NCI-H1694 (cell line): ENCODE measurements at places on chromosomes 4 and X.

GRCh38 chrX:53305219-53305995 is 24.0 kb upstream of the IQSEC2 start:
- DNase-seq: no peak

DNA sequence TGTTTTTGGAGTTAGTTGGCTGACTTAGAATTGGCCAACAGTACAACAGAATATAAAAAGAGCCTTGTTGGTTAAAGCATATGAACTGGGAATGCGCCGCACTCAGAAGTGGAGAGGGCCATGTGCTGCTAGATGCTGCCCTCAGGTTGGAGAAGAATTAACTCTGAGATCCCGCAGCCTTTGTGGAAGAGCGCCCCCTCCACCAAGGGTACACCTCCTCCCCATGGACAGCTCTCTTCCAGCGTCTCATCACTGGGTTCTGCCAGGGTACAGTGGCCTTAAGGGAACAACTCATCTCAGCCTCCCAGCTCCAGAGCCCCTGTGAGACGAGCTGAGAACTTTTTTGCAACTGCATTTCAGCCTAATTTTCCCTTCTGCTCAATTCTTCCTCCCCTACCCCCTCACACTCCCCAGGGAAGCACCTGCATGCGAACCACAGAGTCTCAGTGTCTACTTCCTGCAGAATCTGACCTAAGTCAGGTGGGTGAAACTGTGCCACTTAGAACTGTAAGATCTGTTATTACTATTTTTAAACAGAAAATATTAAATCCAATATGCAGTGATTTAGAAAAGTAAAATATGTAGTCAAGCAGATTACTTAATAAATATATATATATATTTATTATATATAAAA is 380.6 kb downstream of the RAB28 start:
- no peak for DNase-seq

- no peak for DNase-seq
These were observed 30.8 kb downstream of the BLOC1S4 start for GRCh38 chr4:6746721-6747293.

DNA sequence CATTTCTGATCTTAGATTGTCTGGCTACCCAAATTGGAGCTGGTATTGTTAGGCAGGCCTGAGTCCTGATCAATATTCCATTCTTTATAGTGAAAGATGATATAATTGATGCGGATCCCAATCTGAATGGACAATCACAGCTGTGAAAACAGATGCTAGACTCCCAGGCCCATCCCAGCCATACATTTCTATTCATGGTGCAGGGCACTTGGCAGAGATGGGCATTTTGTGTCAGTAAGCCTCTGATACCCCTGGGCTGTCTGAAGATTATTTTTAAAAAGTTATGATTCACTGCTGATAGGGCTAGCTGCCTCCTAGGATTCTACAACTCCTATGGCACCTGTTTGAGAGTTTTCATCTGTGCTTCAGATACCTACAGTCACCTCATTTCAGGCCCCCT is 61.2 kb upstream of the TSPAN7 start:
- no peak for DNase-seq

DNA sequence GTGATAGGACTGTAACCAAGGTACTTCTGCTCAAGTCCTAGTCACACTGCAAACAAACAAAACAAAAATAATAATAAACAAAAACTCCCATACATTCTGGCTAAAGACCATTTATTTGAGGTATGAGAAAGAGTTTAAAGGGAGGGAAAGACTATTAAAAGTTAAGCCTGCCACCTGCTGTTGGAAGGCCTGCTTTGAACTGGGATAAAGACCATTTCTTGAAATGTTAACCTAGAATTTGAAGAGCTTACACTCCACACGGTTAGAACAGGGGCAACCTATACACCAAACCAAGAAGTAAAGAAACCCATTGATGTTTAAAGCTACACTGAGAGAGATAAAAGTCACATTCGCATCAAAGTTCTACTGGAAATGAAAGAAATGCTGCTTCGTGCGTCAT is 548.7 kb upstream of the DIPK2B start:
- DNase-seq: no peak

GRCh38 chr4:168724686-168725411 is 228.0 kb downstream of the PALLD start:
- no peak for DNase-seq

- DNase-seq: no peak
These were observed 109.7 kb downstream of the ZNF827 start for GRCh38 chr4:145828802-145829485.

- DNase-seq: peak; percentile 37
These were observed 34.4 kb upstream of the ANXA3 start for GRCh38 chr4:78517050-78517652.
